GM04504 (cell line): ENCODE measurements at places on chromosomes 4 and X.

DNA sequence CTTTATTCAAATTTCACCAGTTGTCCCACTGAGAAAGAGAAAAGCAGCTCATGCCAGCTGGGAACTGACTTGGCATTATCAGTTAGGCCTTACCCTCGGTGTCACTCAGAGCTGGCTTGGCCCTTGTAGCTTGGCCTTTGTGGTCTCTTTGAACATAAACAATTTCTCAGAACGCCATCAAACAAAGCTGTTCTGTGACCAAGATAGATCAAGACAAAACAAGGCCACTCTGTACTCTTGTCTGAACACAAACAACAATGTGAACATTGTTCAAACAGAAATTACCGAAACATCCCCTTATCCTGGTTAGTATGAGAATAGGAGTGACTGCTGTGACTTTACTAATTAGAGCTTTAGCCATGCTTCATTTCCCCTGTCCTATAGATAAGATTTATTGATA, 57.2 kb downstream of the DIPK2B start:
- no peak for DNase-seq

DNA sequence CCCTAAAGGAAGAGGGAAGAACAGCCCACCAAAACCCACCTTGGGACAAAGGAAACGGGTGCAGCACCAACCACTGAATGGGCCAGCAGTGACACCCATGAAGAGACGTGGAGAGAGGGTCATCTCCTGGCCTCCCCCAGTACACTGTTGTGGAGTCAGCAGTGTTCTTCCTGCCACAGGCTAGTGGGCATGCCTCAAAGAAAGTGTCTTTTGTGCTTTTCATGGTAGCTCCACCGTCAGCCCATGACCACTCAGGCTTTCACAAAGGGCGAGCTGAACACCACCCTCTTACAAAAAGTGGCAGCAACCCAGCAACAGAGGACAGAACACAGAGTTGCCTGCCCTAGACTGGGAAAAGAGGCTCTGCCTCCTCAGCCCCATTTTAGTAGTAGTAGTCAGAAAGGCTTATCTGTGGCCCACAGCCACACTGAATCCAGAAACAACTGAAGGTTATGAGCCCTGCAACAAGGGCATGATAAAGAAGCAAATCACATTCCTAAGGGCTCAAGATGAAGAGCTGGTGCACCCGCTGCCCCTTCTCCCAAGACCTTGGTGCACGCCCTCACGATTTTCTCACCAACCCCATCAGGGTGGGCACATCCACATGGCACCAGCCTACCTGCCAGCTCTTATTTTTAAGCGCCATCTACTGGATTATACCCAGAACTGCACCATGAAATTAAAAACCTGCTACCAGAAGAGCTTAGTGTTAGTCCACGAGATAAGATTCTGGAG, 53.1 kb downstream of the RAB28 start:
- no peak for DNase-seq

DNA sequence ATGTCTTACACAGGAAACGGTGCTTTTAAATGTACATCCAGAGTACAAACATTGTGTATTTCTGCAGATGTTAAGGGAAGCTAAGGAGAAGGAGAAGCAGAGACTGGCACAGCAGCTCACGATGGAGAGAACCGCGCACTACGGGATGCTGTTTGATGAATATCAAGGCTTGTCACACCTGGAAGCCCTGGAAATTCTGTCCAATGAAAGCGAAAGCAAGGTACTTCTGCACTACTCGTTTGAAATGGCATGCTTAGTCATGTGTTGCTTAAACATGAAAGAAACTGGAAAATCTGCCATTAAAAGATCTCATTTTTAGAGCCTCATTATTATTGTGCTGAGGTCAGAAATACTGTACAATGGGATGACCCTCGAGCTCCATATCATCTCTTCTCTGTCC, 47.2 kb downstream of the FAM114A1 start:
- no peak for DNase-seq

GRCh38 chr4:89737888-89738287, 99.1 kb downstream of the SNCA start:
- no peak for DNase-seq

- no peak for DNase-seq
Observed at GRCh38 chr4:114890773-114891172, 222.6 kb downstream of the NDST4 start.

DNA sequence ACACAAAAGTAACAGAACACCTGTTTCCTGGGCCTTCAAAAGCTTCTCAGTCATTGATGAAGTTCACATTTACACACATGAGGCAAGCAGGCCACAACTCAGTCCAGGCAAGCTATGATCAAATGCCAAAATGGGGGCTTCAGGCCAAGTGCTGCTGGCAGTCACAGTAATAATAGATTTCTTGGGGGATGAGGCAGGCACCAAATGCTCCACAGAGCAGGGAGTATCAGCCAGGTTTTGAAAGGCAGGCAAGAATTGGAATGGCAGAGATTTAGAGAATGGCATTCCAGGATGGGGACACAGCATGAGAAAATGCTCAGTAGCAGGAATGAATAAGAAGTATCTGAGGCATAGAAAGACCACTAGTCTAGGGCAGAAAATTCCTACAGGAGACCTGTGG, 52.8 kb downstream of the GRIA3 start:
- no peak for DNase-seq
